Dorsolateral prefrontal cortex (tissue), 122 donors: ENCODE measurements at places on chromosomes 13 and 19.

DNA sequence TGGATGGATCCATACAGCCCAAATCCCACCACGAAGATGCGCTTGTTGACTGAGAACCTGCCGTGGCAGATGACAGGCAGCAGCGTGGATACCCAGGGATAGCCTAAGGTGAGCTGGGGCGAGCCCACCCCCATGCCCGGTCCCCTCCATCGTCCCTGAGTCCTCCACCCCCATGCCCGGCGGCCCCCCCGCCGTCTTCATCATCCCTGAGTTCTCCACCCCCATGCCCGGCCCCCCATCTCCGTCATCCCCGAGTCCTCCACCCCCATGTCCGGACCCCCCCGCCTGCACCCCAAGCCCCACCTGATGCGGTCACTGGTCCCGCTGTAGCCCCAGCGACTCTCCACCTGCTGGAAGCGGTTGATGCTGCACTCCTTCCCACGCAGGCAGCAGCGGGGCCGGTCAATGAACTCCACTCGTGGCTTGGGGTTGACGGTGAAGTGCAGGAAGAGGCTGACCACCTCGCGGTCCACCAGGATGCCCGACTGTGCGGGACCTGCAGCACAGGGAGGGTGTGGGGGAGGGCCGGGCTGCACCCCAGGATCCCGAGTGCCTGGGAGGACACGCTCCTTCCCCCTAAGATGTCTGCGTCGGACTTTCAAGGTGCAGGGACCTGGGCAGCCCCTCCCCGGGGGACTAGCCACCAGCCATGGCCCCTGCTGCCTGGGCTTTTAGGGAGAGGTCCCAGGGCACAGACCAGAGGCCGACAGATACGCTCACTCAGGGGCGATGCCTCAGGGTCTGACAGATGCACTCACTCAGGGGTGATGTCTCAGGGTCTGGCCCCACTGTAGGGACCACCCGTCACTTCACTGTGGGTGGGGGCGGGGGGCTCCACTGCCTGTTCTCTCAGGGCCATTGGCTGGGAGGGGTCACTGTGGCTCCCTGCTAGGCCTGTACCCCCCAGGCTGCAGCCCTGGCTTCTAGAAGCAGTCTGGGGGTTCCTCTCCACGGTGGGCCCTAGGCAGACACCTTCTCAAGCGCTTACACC, 28.0 kb downstream of the BTBD2 start:
- no peak for DNase-seq

DNA sequence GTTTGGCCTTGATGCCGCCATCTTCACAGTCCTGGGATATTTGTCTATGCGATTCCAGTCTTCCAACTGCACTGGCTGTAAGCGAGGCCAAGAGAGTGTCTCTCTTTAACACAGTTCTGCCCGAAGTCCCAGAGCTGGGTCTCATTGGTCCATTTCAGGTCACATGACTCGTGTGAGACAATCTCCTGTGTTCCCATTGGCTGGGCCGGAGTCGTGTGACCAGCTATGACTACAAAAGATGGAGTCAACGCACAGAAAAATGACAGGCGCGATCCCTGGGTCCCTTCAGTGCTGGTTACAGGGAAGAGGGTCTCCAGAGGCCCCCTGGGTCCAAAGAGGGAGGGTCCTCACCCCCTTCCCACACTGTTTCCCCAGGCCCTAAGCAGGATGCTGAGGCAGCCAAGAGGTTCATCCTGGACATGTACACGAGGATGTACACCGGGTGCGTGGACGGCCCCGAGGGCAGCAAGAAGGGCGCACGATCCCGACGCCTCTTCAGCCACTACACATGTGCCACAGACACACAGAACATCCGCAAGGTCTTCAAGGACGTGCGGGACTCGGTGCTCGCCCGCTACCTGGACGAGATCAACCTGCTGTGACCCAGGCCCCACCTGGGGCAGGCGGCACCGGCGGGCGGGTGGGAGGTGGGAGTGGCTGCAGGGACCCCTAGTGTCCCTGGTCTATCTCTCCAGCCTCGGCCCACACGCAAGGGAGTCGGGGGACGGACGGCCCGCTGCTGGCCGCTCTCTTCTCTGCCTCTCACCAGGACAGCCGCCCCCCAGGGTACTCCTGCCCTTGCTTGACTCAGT, 15.9 kb upstream of the S1PR4 start:
- DNase-seq: no peak

- DNase-seq: no peak
Observed at GRCh38 chr13:109331011-109331433, 455.4 kb downstream of the IRS2 start.

DNA sequence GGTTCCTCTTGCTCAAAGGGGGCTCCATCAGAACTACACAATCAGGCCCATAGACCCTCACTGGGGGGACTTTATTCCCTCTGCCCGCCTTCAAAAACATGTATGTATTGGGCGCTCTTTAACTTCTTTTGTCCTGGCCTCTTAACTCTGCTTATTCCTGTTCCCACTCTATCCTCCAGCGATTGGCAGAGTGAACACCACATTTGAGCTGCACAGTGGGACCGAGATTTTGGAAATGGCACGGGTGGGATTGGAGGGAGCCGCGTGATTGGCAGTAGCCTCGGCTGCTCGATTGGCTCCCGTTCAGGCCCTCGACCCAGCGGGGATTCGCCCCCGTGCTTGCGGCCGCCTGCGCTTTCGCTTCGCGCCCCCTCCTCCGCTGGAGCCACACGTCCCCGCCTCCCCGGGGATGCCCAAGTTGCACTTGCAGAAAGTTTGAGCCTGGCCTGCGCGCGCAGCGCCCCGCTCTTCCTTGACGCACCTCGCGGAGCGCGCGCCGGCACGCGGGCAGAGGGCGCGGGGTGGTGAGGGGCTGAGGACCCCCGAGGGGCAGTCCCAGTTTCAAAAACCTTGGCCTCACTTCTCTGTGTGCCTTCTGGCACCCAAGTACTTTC, at the start of gene ZIC5:
Gene ZIC5 (minus strand): TSS at position 192 of the 614 bp plus-strand sequence. CDS start 164 bp downstream, at position 28.
- no peak for DNase-seq

- DNase-seq: no peak
Observed at GRCh38 chr19:18229474-18229873, 3.2 kb upstream of the PDE4C start.

GRCh38 chr19:56105090-56105701, 15.9 kb downstream of the ZNF787 start:
- DNase-seq: peak; percentile 61

DNA sequence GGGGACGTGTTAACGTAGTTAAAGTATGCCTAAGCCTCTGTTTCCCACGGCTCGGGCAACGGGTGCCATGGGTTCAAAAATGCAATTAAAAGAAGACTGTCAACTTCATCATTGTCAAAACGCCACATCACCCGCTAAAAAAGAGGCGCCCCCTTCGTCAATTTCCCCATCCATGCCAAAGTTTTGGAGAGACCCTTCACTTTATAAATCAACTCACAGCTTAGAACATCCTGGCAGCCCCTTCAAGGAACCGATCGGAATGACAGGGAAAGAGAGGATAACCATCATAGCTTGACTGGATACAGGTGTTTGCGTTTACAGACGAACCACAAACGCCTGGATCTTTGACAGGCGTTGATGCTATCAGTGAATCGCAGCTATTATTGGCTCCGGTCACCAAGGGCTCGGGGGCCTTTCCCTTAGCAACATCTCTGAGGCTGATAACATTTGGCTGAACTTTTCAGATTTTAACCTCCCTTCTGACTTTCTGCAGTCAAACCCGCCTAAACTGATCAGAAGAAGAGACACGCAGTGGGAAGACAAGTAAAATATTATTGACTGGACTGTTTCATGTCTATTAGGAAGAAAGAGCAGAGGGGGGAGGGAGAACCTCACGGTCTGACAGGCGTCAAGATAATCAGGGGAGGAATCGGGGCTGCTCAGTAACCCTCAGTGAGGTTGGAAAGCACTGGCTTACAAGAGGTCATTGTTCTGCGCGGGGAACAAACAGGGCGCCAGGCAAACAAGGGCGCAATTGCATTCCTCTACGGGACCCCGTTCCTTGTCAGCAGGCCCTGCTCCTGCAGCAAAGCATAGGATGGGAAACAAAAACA, 322.5 kb upstream of the ZNF507 start:
- DNase-seq: no peak

GRCh38 chr13:38804536-38804935, 117.7 kb downstream of the FREM2 start:
- DNase-seq: no peak

DNA sequence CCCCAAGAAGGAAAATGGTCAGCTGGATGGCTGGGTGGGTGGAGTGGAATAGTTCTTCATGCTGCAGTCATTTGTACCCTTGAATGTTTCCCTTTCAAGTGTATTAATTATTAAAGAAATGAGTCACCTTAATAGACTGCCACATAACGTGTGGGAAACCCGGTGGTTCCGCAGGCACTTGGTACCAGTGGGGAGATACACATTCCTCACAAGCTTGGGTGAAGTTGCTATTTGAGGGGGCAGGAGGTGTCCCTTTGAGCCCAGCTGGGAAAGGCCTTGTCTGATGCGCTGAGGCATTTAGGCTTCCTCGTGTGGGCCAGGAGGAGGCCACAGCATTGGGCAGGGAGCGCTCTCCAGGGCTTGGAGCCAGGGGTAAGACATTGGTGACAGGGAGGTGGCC, 57.7 kb downstream of the ATP8A2 start:
- DNase-seq: no peak

DNA sequence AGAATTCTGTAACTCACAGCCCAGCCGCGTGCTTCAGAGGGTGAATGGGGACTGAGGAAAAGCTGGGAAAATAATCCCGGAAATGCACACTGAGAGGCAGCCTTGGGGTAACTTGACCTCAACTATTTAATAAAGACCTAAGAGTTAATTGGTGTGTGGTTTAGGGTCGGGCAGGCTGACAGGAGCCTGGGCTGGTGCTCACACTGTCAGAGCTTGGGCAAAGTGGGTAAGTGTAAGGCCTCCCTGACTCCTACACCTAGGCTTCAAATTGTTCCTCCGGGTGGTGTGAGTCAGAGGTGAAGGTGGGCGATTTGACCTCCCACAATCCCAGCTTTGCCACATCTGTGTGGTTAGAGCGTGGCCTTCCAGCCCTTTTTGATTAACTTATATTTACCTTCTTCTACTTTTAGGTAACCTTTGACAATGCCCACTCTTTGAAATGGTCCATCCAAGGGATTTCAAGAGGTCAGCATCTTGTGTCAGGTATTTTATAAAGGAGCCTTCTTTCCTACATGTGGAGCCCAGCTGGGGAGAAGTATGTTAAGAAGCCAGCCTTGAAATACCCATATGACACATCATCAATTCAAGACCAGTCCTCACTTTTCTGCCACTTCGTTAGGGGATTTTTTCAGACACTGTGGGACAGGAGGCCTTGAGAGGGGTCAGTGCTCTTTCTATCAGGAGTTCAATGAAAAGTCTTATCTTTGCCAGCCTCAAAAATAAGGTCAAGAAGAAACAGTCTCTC, 114.2 kb downstream of the NUFIP1 start:
- DNase-seq: no peak

GRCh38 chr13:45332036-45332830, 8.8 kb downstream of the TPT1 start:
- DNase-seq: no peak
